ENCODE measurements at places on chromosomes 4 and X. TPM values are rescaled to one million over a fixed set of nuclear protein-coding genes. Genes with fewer than 3 reads are reported as not detected.

DNA sequence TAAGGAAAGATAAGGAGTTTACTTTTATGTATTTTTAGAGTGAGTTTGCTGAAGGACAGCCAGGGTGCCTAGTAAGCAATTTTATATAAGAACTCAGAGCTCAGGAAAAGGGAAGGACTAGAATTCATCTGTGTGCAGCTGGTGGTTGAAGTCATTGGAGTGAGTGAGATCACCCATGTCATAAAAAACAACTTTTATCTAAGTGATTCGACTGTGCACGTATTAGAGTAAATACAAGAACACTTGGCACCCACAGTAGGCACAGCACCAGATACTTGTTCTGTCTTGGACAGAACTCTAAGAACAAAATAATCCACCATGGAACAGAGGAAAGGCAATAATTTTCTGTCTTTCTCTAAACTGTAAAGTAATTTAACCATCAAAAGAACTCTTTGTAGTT, 31.6 kb downstream of the SYNPO2 start:
- H3K36me3 ChIP-seq: no peaks in the 10 kb centered on the region
- no peak overlapping the region for H3K4me3 ChIP-seq
- no peaks in the 10 kb centered on the region for H3K27me3 ChIP-seq

DNA sequence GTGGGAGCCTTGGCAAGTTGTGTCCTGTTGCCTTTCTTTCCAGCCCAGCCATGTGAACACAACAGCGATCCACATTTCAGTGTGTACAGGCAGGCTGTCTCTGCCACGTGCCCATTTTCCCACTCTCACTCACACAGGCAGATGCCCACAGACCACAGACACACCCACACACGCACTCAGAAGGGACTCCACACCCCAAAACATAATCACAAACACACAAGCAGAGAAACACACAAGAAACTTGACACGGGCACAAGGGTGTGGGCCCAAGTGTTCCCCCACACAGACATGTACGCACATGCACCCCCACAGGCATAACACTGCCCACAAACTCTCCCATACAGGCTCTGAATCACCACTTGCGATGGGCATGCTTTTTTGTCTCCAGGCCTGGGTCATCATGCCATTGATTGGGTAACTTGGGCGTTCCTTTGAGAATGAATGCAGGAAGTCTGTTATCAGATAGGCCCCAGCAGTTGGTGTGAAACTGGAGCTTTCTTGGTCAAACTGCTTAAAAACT, 84.3 kb downstream of the NBDY start:
- no peak overlapping the region for H3K4me3 ChIP-seq
- H3K27ac ChIP-seq: peak overlapping the region; percentile 82
- no peak for DNase-seq

- H3K4me3 ChIP-seq: peak within 1 kb of the TSS; percentile 65
- H3K36me3 ChIP-seq: no peaks in the 10 kb centered on the region
- H3K27ac ChIP-seq: no peak within 1 kb of the TSS
- no peaks in the 10 kb centered on the region for H3K4me1 ChIP-seq
- peaks cover 2% of the 10 kb centered on the region for H3K27me3 ChIP-seq
- DNase-seq: peak; percentile 69
These were observed at the start of gene SCML2 for GRCh38 chrX:18354369-18355223. TSS of gene SCML2 (minus strand) at chrX:18354688. CDS start at chrX:18334071, 20,617 bp downstream.

GRCh38 chr4:147693218-147693617, 9.3 kb upstream of the PRMT9 start:
- no peak for DNase-seq
- no peaks in the 10 kb centered on the region for H3K27me3 ChIP-seq
- H3K4me1 ChIP-seq: no peaks in the 10 kb centered on the region
- H3K36me3 ChIP-seq: no peaks in the 10 kb centered on the region

GRCh38 chr4:183905081-183905592, at the start of gene STOX2:
TSS of gene STOX2 (plus strand) at chr4:183905307. CDS start at chr4:183906791, 1,484 bp downstream.
- no peaks in the 10 kb centered on the region for H3K36me3 ChIP-seq
- no peaks in the 10 kb centered on the region for H3K4me1 ChIP-seq
- H3K27ac ChIP-seq: peak within 1 kb of the TSS; percentile 95
- DNase-seq: peak; percentile 93
- no peaks in the 10 kb centered on the region for H3K27me3 ChIP-seq

GRCh38 chr4:145904413-145905177, 34.0 kb downstream of the ZNF827 start:
- no peak overlapping the region for H3K4me3 ChIP-seq
- H3K27me3 ChIP-seq: no peaks in the 10 kb centered on the region
- H3K4me1 ChIP-seq: peaks cover 9% of the 10 kb centered on the region
- no peak overlapping the region for H3K27ac ChIP-seq
- no peak for DNase-seq

DNA sequence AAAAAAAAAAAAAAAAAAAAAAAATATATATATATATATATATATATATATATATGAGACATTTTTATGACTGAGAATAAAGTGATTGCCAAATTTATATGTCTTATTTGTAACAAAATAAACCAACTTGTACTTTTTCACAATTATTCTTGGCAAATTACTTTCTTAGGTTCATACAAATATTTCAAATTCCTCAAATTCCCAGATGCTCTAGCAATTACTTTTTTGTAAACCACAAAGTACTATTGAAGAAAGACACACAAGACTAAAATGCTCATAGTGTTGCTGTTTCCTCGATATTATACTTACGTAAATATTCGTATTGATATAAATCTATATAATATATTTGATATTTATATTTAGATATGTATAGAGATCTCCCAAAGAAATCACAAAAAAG, 390.0 kb downstream of the FAT4 start:
- H3K4me1 ChIP-seq: no peaks in the 10 kb centered on the region
- no peaks in the 10 kb centered on the region for H3K27me3 ChIP-seq
- H3K4me3 ChIP-seq: no peak overlapping the region
- no peak for DNase-seq

- H3K27me3 ChIP-seq: peaks cover 3% of the 10 kb centered on the region
- H3K4me3 ChIP-seq: no peak overlapping the region
- no peak overlapping the region for H3K27ac ChIP-seq
- no peak for DNase-seq
These were observed 226.5 kb upstream of the FGF13 start for GRCh38 chrX:138938003-138938402.

The TRIM75 gene
- not detected for total RNA-seq

The NIPAL1 gene
- total RNA-seq: 4.9 TPM

The TEX28 gene
- total RNA-seq: not detected

The CTSO gene
- total RNA-seq: 19.1 TPM

The H2BW2 gene
- total RNA-seq: not detected

Data from lung (tissue), 17 donors.